Activated T-helper 1 cell treated with Interleukin-2 at 50 U/mL for 16 hours (primary cell): ENCODE measurements at places on chromosomes 12 and 14.

- DNase-seq: no peak
Observed at GRCh38 chr12:89333564-89334252, 18.6 kb downstream of the DUSP6 start.

GRCh38 chr14:62443796-62444195 lies 601.5 kb downstream of the KCNH5 start:
- no peak for DNase-seq

DNA sequence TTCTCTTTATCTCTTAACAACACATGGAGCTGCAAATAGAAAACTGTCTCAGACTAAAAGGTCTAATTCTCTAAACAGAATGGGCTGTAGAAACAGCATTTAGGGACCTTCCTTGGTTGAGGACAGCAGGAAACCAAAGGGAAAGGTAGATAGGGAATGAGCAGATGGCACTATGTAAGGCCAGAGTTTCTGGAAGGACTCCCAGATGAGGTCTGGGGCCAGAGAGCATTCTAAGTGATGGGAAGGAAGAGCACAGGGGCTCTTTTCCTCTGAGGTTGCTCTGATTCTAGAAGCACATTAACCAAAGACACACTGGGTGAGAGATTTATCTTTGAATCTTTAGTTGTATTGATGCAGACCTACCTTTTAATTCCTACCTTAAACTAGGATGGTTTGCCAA lies 79.4 kb downstream of the TPH2 start:
- no peak for DNase-seq

DNA sequence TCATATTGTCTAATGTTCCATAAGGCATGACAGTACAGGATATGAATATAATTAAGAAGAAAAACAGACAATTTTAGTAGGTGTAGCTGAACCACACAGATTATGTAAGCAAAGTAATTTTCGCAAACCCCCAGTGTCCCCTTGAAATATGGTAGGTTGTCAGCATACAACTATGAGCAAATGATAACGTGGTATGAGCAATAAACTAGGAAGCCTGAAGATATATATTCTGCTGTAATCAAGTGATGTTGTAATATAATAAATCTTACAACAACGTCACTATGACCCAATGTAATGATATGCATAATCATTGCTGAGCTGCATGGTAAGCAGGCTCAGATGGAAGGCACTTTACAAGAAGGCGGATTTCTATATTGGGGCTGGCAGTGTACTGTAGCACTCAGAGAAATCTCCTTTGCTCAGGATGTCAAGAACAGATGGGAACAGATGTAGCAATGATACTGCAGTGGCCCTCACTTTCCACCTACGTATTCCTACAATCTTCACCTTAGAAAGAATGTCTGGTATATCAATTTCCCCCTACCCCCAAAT lies 47.8 kb upstream of the MYF6 start:
- DNase-seq: no peak

DNA sequence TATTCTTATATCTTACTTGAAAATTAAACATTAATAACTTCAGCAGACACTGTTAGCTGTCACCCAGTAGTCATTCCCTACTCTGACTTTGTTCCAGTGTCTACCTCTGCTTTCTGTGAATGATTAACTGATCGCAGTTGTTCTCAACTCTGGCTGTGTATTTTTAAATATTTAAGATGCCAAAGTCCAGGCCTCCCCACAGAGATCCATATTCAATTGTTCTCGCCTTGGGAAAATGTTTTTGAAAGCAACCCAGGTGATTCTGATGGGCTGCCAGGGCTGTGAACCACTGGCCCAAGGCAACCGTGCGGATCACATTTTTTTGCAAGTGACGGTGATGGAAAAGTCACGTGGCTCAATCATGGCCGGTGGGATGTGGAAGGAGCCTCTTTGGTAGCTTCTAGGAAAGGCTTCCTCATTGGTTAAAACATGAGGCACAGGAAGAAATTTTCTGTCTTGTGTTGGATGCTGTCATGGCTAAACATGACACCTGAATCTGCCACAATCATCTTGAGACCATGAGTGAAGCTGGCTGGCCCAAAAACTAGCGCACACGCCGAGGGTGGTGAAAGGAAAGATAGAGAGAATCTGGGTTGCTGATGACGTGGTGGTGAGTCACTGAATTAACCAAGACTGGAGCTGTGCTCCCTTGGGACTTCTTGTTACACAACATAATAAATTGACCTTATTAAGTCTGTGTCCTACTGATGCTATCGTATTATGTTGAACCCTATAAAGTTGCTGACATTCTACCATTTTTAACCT lies 37.2 kb downstream of the RDH12 start:
- no peak for DNase-seq

DNA sequence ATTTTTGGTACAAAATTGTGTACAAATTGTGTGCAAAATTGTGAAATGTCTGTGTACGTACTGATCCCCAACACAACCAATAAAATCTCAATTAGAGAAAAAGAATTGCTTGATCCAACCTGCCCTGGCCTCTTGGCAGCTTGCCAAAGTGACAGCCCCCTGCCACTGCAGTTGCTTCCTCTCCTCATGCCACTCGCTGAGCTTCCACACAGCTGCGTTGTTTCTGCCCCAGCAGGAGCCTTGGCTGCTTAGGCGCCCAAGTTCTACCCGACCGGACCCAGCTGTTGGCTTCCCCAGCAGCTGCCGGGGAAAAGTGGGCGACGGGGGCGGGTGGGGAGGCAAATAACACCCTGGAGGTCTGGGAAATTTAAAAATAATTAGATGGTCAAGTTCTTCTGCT lies 171.8 kb upstream of the ATF7IP start:
- no peak for DNase-seq

GRCh38 chr14:67221248-67221981 lies 19.8 kb upstream of the PALS1 start:
- no peak for DNase-seq

- DNase-seq: no peak
Observed at GRCh38 chr14:61328626-61329262, 7.4 kb downstream of the PRKCH start.

DNA sequence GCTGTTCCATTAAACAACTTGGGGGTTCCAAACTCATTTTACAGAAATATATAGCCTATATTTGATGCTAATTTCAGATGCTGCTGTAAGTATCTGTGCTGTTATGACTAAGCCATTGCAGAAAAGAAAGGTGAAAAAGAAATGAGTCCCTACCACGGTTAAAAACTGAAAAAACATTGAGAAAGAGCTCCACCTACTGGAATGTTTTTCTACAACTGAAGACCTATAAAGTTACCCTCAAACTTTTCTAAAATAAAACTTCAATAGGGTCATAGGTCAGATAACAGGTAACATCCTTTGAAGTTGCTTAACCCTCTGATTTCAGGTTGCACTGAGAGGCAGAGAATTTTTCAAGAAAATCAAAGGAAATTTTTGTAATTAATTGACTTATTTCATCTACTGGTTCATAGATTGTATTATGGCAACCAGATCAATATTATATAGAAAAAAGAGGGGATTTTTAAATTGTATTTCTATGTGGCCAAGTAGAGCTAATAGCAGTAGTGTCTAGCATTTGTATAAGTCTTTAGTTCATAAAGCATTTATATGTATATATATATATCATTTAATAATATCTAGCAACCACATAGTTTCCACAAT lies 279.9 kb downstream of the RPS29 start:
- no peak for DNase-seq

GRCh38 chr12:59708484-59708883 lies 112.7 kb downstream of the SLC16A7 start:
- no peak for DNase-seq

GRCh38 chr12:65300679-65301349 lies 22.3 kb downstream of the MSRB3 start:
- no peak for DNase-seq

DNA sequence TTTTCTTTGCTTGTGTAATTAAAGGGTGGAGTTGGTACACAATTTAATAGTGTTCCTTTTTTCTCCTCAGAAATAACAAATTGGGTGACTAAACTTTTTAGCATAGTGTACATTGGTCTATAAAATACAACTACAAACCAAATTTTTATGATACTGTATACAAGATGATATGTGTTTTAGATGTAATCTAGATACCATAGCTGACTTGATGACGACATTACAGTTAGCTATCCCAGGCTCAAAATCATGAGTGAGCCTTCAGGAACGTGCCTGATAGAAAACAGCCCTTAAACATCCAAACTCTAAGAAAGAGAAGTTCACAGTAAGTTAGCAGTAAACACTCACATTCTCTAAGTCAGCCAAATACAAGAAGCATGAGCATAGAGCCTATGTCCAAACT lies 99.0 kb upstream of the SSTR1 start:
- no peak for DNase-seq

GRCh38 chr14:36771028-36771640 lies 109.5 kb downstream of the PAX9 start:
- no peak for DNase-seq

DNA sequence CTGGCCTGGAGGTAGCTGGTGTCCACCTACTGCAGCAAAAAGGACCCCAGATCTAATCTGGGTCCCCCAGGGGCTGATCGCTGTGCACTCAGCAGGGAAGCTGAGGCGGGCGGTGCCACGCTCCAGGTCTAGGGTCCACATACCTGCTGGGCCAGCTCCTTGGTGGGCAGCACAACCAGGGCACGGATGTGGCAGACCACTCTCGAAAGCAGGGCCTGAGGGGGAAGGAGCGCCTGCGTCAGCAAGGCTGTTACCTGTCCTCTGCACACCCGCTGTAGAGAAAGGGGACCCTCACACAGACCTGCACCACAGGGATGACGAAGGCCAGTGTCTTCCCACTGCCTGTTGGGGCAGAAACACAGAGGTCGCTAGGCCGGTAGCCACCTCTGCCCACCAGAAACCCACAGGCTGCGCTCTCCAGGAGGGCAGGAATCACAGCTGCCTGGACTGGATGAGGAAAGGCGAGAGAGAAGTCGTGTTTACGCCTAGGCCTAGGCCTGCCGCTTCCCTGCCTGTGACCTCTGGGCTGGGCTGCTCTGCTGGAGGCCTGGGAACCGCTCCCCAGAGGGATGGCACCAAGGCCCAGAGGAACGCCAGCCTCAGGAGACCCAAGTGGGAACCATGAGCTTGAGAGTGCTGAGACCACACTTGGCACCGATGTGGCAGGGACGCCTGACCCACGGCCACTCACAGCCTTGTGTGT lies 2.0 kb downstream of the DDX51 start:
- no peak for DNase-seq

DNA sequence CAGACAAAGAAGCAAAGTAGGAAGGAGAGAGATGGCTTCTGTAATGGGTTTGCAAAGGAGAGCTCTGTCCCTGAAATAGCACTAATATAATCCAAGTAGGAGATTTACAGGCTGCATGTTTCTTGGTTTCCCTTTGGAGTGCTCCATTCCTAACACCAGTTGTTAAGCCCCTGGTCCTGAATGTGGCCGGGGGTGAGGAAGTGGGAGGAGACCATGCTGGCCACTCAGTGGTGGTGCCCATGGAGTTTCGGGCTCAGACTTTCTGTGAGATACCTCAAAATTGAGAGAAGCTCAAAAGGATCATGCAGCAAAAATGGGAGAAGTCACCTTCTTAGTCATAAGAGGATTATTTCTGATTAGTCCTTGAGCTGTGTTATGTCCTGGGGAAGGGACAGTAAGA lies 88.5 kb downstream of the DAD1 start:
- no peak for DNase-seq

- no peak for DNase-seq
Observed at GRCh38 chr14:46793144-46793543, 141.6 kb upstream of the RPL10L start.

DNA sequence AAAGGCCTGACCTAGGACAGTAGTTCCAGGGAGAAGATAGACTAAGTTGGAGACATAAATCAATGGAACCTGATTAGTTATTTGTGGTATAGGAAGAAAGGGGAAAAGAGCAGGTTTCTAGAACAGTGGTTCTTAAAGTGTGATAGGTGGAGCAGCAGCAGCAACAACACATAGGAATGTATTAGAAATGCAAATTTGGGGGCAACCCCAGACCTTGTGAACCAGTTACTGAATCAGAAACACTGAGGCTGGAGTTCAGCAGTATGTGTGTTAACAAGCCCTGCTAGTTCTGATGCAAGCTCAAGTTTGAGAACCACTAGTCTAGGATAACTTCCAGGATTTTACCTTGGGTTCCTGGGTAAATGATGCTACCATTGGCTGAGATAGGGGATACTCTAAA lies 308.7 kb downstream of the EMP1 start:
- no peak for DNase-seq

- no peak for DNase-seq
Observed at GRCh38 chr12:67927815-67928214, 61.4 kb upstream of the IFNG-AS1 start.
